ENCODE measurements at places on chromosomes 3 and 15.

DNA sequence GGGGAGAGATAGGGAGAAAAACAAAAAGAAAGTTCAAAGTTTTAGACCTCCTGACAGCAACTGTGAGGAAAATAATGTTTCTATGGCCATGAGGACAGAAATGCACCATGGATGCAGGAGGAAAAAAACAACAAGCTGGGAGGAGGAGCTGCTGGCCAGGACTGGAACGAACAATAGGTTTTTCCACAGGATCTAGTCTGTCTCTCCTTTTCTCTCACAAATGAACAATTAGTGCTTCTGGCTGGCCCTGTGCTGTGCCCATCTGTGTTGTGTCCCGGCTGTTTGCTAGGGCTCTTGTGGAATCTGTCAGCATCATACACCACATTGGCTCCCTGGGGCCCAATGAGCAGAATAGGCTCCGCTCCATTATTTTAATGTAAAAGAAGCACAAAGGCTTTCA lies 15.2 kb downstream of the GK5 start:
- peak; percentile 15 for DNase-seq

- DNase-seq, result peak; percentile 47
Measured at GRCh38 chr15:51731549-51732267, 5.7 kb downstream of the LYSMD2 start.

- no peak for DNase-seq
Measured at GRCh38 chr3:14849638-14850230, 31.0 kb downstream of the FGD5 start.

DNA sequence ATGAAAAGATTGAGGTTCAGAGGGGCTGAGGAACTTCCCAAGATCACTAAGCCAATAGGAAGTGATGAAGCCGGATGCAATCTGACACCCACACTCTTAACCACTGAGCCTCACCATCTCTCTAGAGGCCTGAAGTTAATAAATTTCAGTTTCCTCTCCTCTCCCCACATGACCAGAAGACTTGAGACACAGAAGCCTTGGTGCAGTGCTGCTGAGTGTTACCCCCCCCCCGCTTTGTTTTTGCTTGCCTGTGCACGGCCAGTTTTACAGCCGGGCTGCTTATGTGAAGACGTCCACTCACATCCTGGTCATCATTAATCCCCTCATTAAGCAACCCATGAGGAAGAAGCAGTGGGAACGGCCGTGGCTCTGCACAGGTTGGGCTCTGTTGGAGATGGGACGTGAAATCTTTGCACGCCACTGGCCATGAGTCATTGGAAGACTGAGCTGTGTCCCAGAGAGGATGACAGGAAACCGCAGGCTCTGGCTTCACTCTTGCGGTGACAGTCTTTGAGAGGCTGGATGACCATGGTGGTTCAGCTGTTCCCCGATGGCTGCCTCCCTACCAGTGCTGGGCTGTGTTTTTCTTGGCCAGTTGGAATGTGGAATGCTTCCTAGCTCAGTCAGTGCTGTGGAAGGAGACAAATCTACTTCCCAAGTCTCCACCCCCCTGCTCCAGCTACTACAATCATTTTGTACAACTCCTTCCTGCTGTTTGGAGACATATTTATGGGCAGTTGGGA lies 232.6 kb upstream of the LRTM1 start:
- peak; percentile 83 for DNase-seq

- no peak for DNase-seq
Measured at GRCh38 chr15:66929843-66930402, 135.5 kb upstream of the SMAD3 start.

GRCh38 chr3:28845006-28845324 lies 435.9 kb upstream of the RBMS3 start:
- no peak for DNase-seq

DNA sequence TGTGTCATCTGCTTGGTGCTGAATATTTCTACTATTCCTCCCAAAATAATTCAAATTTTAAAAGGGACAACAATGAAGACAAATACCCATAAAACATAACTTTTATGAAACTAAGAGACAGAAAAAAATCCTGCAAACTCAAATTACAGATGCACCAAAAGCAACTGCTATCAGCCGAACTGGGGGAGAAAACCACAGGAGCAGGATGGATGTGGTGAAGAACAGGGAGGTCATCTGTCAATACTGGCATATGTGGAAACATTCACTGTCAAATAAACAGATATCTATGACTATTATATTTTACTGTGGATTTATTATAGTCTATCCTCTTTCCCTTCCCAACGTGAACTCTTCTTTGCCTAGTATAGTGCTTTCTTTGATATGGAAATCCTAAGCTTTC lies 53.3 kb upstream of the CPOX start:
- DNase-seq, result no peak

DNA sequence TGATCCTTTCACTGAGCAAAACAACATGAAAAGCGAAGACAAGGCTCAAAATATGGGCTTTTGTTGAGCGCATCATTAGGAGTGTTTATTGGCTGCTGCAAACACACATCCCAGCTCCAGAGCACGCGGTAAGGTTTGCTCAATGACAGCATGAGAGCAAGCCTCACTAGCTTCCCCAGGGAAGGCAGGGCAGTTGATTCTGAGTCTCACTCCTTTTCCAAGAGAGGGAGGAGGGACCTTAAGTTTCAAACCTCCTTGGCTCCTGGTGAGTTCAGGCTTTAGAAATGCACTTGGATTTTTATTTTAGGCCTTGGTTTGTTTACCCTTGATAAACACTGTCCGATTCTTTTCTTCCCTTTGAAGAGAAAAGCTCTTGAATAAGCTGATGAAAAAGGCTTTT lies 69.1 kb upstream of the CACNA2D3 start:
- no peak for DNase-seq

- no peak for DNase-seq
Measured at GRCh38 chr3:54856271-54856670, 71.6 kb downstream of the LRTM1 start.

- no peak for DNase-seq
Measured at GRCh38 chr3:112744106-112744505, 102.6 kb downstream of the CD200R1L start.

DNA sequence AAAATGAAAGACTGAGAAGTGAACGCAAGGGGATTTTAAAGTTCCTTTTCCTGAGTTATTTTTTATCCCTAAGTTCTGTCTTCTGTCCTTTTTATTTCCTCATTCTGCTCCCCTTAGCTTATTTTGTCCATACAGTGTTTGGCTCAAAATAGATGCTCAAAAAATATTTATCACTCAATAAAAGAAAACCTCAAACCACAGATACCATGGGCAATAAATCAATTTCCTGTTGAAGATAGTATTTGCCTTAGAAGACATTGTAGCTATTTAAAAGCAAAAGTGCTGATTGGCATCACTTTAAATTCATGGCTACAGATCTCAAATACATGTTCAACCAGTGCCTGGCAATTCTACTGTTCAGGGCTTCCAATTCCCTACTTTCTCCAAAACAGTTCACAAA lies 316.5 kb upstream of the ADAMTS9 start:
- DNase-seq, result peak; percentile 20

- peak; percentile 24 for DNase-seq
Measured at GRCh38 chr15:87743562-87743961, 513.0 kb downstream of the NTRK3 start.

GRCh38 chr3:105406268-105406667 lies 39.6 kb downstream of the ALCAM start:
- DNase-seq, result no peak

DNA sequence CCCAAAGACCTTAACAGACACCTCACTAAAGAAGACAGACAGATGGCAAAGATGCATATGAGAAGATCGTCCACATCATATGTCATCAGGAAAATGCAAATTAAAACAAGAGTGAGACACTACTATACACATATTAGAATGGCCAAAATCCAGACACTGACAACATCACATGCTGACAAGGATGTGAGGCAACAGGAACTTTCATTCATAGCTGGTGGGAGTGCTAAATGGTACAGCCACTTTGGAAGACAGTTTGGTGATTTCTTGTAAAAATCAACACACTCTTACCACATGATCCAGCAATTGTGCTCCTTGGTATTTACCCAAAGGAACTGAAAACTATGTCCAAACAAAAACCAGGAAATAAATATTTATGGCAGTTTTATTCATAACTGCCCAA lies 17.6 kb downstream of the CHDH start:
- DNase-seq, result no peak

- DNase-seq, result no peak
Measured at GRCh38 chr15:35484231-35484945, 61.6 kb downstream of the DPH6 start.

DNA sequence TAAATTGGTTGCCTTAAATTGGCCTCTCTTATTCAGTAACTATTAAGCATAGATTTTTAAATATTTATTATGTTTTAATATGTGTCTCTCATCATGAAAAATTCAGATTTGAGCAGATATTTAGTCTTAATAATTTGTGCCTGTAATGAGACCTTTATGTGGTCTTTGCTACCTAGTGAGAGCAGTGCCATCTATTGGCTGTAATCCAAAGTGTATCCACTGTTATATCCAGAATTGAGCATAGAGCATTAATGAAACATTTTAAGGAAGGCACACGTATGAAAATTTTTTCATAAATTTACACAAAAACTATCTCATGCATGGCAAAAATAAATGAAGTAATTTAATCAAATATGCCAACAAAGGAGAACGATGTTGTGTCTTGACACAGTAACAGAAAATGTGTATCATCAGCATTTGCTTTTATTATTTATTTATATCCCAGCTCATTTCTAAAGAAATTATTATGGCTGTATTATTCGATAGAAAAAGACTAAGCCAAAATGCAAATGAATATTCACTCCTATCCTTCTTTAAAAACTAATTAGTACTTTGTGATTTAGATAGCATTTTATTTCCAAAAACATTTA lies 203.5 kb downstream of the RSRC1 start:
- DNase-seq, result peak; percentile 5

- DNase-seq, result no peak
Measured at GRCh38 chr15:55031727-55032126, 165.0 kb downstream of the RSL24D1 start.

All from GM03348 (cell line).